ENCODE measurements at places on chromosomes 2 and 18.

GRCh38 chr2:8802741-8803140 lies 34.7 kb downstream of the KIDINS220 start:
- DNase-seq: no peak

GRCh38 chr2:145258903-145259579 lies 739.1 kb upstream of the ZEB2 start:
- DNase-seq: no peak

- peak; percentile 38 for DNase-seq
Observed at GRCh38 chr2:222572751-222573174, 83.1 kb downstream of the FARSB start.

DNA sequence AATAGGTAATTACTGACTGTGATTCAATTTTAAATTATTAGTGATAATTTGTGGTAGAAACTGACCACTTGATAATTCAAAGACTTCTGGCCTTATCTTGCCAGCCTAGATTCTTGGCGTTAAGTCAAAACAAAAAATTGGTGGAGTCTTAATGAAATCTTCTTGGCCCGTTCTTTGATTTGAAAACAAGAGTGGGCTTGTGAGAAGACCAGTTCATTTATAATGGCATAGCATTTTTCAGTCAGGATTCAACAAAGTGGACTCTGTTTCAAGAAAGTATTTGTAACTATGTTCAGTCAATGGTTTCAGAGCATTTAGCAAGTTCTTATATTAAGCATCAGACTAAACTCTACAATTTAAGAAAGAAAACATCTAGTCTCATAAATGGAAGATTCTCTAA lies 26.0 kb downstream of the ITGA4 start:
- no peak for DNase-seq

GRCh38 chr18:67862069-67862468 lies 345.5 kb upstream of the DSEL start:
- DNase-seq: no peak

GRCh38 chr2:241771286-241772062 lies 5.1 kb upstream of the GAL3ST2 start:
- DNase-seq: no peak

GRCh38 chr2:234865586-234865985 lies 86.2 kb upstream of the SH3BP4 start:
- peak; percentile 65 for DNase-seq

DNA sequence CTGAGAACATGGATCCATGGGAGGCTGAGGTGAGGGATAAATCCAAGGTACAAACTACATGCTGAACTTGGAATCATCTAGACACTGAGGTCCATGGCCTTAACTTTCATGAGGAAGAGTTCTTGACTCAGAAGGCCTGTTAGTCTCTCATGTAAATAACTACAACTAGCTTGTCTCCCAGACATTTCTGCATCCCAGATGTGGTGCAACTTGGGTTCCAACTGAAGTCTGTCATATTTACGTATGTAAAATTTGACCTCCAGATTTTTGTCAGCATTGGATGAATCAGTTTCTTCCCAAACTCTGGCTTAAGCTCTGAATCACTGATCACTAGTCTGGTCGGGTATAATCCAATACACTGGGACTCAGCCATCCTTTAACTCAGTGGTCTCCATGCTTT lies 306.9 kb downstream of the PDE11A start:
- DNase-seq: no peak

GRCh38 chr2:159854481-159854880 lies 56.5 kb upstream of the CD302 start:
- no peak for DNase-seq

- no peak for DNase-seq
Observed at GRCh38 chr2:173696274-173696673, 268.9 kb downstream of the SP3 start.

- DNase-seq: no peak
Observed at GRCh38 chr2:68926796-68927195, 25.9 kb downstream of the GKN2 start.

- peak; percentile 95 for DNase-seq
Observed at GRCh38 chr2:45237850-45238542, 228.7 kb upstream of the SIX2 start.

- peak; percentile 22 for DNase-seq
Observed at GRCh38 chr18:45958730-45959129, 8.4 kb downstream of the EPG5 start.

- peak; percentile 26 for DNase-seq
Observed at GRCh38 chr2:230042195-230042594, 26.5 kb downstream of the SLC16A14 start.

DNA sequence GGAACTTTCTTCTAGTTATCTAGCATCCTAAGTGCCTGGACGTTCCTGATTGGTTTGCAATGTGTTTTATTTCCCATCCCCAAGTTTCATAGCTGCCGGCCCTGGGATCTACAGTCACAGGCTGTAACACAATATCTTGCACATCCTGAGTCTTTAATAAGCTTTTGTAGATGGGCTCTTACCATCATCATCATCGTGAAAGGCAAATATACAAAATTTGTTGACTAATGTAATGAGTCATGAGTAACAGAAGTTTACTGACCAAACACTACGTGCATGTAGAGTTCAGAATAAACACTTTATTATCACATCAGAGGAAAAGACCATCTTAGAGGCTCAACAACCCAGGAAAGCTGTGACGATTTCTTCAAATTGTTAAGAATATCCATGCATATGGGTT lies 8.1 kb upstream of the TYMS start:
- DNase-seq: peak; percentile 55

- DNase-seq: no peak
Observed at GRCh38 chr18:51980101-51980500, 359.9 kb upstream of the DCC start.

- DNase-seq: no peak
Observed at GRCh38 chr2:56021579-56021978, 98.0 kb upstream of the EFEMP1 start.

DNA sequence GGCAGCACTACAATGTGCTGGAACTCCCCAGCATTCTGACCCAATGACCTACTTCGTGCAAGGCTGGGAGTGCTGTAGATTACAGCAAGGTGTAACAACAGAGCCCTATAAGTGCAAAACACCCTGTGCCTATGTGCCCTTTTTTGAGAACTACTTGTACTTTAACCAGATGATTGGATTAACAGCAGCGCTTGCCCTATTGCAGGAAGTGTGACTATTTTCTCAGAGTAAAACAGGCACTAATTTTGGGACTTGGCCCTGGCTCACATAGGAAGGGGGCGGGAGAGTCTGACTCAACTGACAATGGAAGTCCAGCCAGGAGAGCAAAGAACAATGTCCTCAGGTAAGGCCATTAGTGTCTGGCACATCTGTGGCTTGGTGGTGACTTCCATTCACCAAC lies 35.6 kb upstream of the RNF125 start:
- no peak for DNase-seq

DNA sequence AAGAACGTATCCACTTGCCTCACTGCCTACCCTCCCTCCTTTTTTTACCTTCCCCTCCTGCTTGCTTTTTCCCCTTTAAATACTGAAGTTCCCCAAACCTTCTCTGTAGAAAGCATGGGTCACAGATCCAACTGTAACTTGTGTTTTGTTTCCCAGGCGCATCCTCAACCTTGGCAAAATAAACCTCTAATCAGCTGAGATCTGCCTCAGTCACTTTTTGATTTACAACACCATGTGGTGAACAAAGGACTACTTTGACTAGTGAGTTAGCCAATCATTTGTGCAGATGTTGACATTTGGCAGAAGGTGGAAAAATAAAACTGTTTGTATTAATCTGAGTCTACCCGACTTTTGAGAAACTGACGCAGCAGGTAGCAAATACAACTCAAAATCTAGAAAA lies 23.3 kb upstream of the MCM6 start:
- DNase-seq: no peak

GRCh38 chr2:124320051-124320688 lies 295.1 kb downstream of the CNTNAP5 start:
- DNase-seq: no peak

DNA sequence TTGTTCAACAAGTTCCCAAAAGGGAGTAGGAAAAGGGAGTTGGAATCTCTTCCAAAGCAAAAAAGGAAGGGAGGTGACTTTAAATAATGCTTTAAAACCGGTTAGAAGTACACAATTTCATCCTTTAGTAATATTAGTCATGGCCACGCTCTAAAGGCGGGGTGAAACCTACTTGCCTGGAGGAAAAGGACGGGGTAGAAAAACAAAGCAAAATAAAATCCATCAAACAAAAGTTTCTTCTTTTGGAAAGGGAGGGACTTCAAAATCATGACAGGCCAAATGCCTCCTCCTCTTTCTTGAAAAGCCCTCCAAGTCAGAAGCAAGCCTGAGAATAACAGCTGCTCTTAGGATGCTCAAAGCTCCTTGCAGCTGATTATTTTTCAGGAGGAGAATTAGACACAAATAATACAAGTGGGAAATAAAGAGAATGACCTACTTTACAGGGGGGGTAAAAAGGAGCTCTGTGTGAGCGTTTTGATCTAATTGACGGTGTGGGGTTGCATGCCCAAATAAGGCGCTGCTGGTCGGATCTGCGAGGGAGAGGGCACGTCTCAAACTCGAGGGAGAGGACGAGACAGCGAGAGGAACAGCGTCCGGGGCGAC lies 1.8 kb upstream of the NPAS2 start:
- DNase-seq: peak; percentile 56

- DNase-seq: no peak
Observed at GRCh38 chr18:21575656-21576055, 24.8 kb downstream of the ESCO1 start.

- DNase-seq: no peak
Observed at GRCh38 chr2:99714349-99714748, 224.5 kb upstream of the REV1 start.

- DNase-seq: no peak
Observed at GRCh38 chr2:144445196-144445595, 74.7 kb downstream of the ZEB2 start.

DNA sequence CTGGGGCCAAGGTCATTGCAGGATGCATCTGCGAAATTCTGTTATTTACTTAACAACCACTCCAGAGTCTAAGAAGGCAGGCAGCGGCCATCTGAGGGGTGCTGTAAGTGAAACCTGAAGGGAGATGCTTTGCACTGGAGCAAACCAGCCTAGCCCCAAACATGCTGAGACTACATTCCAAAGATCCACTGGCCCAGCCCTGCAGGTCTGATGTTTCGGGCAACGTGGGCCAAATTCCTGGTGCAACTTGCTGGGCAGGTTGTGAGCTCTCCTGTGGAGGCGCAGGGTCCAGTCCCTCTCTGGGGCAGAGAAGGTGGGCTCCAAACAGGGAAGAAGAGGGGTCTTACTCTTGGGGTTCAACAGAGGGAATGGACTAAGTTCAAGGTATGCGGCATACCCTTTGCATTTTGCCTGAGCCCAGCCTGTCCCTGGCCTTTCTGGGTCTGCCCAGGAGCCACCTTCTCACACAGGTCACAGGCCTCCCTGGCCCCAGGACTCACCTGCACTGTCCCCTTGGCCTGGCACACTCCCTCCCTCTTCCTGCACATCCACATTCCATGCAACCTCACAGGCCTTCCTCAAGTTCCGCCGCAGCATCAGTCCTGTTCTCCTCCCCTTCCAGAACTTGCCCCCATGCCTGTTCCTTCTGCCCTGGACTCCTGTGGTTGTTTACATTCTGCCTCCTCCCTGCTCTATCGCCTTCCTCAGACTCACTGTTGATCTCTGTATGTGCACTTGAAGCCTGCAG lies 5.1 kb upstream of the MAL start:
- no peak for DNase-seq

DNA sequence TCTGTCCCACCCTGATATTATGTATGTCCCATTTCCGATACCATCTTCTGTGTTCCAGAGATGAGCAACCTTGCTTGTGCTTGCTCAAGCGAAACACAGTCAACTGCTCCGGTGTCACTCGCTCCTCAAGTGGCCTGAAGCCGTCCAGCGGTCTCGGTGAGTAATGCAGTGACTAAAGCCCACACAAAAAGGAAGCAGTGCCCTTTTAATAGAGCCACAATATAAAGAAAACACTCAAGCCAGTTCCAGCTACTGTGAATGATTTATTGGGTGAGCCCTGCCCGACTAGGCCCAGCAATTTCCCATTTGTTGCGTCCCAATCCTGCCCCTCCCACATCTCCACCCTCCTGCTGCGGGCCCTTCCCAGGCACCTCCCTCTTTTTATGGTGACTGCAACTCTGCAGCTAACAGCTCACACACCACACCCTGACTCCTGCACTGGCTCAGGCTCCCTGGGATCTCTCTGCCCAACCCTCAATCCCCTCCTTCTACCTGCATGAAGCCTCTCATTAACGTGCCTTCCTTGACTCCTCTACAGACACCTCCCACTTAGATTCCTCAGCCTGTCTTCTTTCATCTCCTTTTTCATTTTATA lies 44.2 kb upstream of the DSC1 start:
- DNase-seq: peak; percentile 96

DNA sequence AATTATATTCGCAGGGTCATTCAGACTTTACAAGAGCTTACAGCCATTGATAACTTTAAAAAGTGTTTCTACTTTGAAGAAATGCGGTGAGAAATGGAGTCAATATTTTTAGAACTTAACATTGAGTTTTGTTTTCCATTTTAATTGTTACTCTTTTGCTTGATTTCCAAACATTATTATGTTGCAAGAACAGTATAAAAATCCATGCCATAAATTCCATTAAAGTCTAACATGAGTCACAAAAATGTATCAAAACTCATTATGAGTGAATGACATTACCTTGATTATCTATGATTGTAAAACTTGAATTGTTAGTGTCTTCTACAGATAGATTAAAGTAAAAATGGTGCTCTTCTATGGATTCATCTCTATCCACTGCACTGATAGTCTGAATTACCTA lies 92.6 kb downstream of the CDH19 start:
- DNase-seq: peak; percentile 50

- peak; percentile 7 for DNase-seq
Observed at GRCh38 chr2:129165006-129165405, 814.5 kb upstream of the RAB6C start.

DNA sequence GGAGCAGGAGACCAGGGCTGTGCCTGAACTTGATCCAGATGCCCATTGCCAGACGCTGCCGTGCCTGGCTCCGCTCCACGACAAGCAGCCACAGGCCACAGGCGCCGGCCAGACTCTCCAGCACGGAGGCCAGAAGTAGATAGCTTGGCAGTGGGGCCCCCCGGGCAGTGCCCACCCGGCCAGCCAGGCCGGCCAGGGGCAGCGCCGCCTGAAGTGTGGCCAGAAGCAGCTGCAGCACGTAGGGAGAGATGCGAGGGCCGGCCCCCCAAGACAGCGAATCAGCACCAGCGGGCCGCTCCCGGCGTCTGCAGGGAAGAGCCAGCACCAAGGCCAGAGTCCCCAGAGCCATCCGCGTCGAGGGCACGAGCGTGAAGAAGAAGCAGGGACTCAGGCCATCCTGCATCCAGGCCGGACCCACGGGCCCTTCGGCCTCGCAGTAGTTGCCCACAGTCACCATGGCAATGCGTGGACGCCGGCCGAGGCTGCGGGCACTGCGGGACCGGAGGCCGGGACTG lies 484 bp downstream of the ABCB6 start:
- DNase-seq: peak; percentile 51

- DNase-seq: no peak
Observed at GRCh38 chr18:23053776-23054457, 81.4 kb upstream of the CABLES1 start.

GRCh38 chr2:220440731-220441130 lies 813.3 kb downstream of the SLC4A3 start:
- DNase-seq: no peak

DNA sequence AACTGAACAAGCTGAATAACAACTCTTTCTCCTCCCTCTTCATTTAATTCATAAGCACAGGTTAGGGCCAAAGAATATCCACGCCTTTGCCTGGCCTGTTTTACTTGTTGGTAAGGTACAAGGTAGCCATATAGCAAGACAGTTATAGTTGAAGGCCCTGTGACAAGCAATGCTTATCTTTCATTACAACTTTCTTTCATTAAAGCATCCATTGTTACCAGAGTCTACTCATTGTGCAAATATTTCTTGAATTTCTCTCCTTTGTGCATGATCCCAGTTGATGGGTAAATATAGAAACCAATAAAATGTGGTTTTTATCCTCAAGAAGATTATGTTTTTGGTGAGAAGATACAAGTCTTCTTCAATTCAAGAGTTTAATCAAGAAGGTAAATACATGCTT lies 140.2 kb downstream of the UBE2E3 start:
- DNase-seq: no peak
